ENCODE measurements at places on chromosomes 4 and X.

GRCh38 chr4:17577665-17578481 lies 875 bp downstream of the LAP3 start:
- DNase-seq: peak; percentile 41

GRCh38 chr4:67332627-67333026 lies 212.7 kb downstream of the CENPC start:
- peak; percentile 6 for DNase-seq

GRCh38 chrX:38004046-38004445 lies 2.3 kb upstream of the SYTL5 start:
- no peak for DNase-seq

DNA sequence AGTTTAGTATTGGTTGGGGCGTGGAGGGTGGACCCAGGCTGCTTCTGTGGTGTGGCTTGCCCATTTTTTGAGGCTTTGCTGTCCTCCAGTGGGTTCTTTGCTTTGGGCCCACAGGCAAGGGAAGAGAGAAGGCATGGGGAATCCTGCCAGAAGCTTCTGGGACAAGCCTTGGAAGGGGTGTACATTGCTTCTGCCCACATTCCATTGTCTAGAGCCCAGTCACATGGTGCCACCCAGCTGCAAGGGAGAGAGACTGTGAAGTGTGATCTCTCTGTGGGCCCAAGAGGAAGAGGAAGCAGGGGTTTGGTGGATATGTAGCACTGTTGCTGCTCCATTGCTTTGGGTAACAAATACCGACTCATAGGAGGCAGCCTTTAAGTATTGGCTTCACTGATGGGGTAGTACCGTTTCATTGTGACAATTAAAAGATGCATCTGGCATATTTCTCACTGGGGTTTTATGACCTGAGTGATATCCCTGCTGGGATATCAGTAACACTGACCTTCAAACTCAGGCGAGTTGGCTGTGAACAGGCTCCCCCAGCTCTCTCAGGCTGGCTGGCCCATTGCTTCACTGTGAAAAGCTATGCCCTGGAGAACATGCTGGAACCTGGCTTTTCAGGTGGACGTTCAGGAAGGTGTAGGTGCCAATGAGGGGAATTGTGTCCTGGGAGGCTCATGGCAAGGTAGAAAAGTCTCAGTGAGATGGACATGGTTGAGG lies 85.9 kb downstream of the CLDN34 start:
- no peak for DNase-seq

- DNase-seq: no peak
These were observed 17.0 kb downstream of the LAMP2 start for GRCh38 chrX:120452131-120452530.

DNA sequence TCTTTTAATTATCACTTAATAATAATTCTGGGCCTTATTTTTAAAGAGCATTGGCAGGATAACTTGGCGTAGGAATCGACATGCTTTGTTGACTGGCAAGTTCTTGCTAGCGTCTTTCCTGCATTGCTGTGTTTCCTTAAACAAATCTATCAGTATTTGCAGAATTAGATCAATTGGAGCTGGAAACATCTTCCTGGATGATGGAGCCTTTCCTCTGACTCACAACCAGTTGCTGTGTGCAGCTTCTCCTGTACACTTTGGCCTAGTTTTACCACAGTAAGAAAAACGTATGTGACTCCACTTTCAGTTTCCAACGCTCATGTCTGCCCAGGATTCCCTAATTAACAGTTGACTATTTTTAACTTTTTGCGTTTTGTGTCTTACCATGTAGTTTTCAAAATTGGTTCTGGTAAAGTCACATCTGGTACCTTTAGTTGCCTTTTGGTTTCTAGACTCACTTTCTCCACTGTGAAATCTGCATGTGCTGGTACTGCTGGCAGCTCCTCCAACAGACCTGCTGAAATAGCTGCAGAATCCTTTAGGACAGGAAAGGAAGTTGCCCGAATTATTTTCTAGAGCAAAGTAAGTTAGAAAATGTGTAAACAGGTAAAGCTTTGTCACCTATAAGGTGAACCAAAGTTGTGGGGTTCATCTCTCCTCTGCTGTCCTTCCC lies 553.2 kb upstream of the FAT1 start:
- no peak for DNase-seq

GRCh38 chr4:87342872-87343271 lies 20.2 kb upstream of the HSD17B13 start:
- no peak for DNase-seq

DNA sequence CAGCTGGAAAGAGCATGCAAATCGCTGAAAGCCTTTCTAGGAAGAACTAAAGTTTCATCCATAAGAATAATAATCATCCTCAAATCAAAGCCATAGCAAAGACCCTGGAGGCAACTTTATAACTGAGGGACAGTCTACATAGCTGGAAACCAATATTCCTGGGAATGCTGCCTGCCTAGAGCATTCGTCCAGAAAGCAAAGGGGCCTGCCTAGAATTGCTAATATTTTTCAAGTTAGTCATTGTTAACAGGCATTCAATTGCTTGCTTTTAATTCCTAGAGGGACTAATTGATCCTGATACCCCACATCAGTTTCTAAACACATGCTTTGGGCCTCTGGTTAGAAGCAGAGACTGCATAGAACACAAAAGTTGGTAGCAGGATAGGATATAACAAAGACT lies 4.2 kb upstream of the PPARGC1A start:
- no peak for DNase-seq

DNA sequence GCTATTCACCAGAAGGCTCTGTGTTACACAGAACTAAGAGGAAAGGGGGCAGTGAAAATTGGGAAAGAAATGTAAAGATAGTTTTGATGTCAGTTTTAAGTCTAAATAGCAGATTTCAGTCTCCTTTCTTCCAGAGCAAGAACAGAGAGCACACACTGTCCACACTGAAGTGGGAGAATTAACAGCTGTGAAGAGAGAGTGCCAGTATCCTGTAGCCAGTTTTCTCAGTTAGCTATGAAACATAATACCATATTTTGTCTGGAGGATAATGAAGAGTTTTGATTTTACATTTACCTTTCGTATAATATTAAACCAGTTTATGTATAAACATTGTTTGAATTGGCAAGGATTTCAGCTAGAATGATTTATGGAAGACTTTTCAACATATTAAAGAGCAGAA lies 35.1 kb downstream of the FBXO8 start:
- DNase-seq: no peak

- DNase-seq: no peak
These were observed 213.7 kb downstream of the AFAP1 start for GRCh38 chr4:7725951-7726350.

GRCh38 chr4:105023668-105024055 lies 123.0 kb upstream of the TET2 start:
- DNase-seq: no peak

- peak; percentile 62 for DNase-seq
These were observed 108.1 kb upstream of the STOX2 start for GRCh38 chr4:183797011-183797444.
